ENCODE measurements at places on chromosomes 2 and 18. TPM values are rescaled to one million over a fixed set of nuclear protein-coding genes. Genes with fewer than 3 reads are reported as not detected.
A peak's percentile ranks its signal among the peaks of the same experiment; 100 is the strongest.

- DNase-seq = no peak
- H3K4me3 ChIP-seq = no peak overlapping the region
- H3K36me3 ChIP-seq = no peaks in the 10 kb centered on the region
- no peaks in the 10 kb centered on the region for H3K4me1 ChIP-seq
- H3K27ac ChIP-seq = no peak overlapping the region
Measured at GRCh38 chr18:23062011-23062410, 73.3 kb upstream of the CABLES1 start.

GRCh38 chr2:216016581-216016980, 3.2 kb upstream of the MREG start:
- H3K36me3 ChIP-seq = no peaks in the 10 kb centered on the region
- no peaks in the 10 kb centered on the region for H3K27me3 ChIP-seq
- H3K4me1 ChIP-seq = peaks cover 27% of the 10 kb centered on the region
- no peak overlapping the region for H3K4me3 ChIP-seq
- peak; percentile 40 for DNase-seq

DNA sequence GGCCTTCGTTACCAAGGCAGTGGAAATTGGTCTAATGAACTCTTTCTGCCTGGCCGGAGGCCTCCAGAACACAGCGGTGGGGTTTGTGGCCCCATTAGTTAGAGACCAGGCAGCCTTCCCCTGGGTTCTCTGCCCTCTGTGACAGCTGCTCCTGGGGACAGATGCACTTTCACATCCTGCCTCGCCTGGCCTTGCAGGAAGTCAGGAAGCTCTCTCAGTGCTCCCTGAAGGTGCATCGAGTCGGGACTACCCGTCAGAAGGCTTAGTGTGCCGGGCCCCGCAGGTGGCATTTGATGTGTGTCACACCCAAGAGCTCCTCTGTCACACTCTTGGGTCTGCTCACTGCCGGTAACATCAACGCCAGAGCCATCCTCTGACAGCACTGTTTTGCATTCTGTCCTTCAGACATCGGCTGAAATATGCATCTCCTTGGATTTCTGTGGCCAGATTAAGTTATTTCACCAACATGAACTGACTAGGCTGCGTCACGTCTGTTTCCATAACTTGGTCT, 158.3 kb downstream of the LDLRAD4 start:
- H3K36me3 ChIP-seq = no peaks in the 10 kb centered on the region
- peaks cover 13% of the 10 kb centered on the region for H3K4me1 ChIP-seq
- H3K27me3 ChIP-seq = no peaks in the 10 kb centered on the region
- no peak overlapping the region for H3K27ac ChIP-seq

Gene CPO
- total RNA-seq = not detected

DNA sequence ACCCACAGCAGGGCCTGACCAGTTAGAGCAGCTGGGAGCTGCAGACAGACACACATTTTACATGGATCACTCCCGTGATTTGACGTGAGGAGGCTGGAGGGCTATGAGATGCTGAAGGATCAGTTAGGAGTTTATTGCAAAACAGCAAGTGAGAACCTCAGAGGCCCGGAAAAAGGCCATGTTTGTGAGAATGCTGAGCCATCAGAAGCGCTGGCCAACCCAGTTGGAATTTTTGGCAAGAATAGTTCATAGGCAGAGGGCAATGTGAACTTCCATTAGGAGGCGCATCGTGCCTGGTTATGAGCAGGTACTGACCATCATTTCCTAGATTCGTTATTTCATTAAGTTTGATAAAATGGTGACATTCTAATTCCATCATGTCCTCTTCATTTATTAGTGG, 23.3 kb upstream of the LMAN1 start:
- no peaks in the 10 kb centered on the region for H3K4me1 ChIP-seq
- no peaks in the 10 kb centered on the region for H3K27me3 ChIP-seq
- H3K36me3 ChIP-seq = no peaks in the 10 kb centered on the region
- DNase-seq = no peak
- H3K27ac ChIP-seq = no peak overlapping the region

DNA sequence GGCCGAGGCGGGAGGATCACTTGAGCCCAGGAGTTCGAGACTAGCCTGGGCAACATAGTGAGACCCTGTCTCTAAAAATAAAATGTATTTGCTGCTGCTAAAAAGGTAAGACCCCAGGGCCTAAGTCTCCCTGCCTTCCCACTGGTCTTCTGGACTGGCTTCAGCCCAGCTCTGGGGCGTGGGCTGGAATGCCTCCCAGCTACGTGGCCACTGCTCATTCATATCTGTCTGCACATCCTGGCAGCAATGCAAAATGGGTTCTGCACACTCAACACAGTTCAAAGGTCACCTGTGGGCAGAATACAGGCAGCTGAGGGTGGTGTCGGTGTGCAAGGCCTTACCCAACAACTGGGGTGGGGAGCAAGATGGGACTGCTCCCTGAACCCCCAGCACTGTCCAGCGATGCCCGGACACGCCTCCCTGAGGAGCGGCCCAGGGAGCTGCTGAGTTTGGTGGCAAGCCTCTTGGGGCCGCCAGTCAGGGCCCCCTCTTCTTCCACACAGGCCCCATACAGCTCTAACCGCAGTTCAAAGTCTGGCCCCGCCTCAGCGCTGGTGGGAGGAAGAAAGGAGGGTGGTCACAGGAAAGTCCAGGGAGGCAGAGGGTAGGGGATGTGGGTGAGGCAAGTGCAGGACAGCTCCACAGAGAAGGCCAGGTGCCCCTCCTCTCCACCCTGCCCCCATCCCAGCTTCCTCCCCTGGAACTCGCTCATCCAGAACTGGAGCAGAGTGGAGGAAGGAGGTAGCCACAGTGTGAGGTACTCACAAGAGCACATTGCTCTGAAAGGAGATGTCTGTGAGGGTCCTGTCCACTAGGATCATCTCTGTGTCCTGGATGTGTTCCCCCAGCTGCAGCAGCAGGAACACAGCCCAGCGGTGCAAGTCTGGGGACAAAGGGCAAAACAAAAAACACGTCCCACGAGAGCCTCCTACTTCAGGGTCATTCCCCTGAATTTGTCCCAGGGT, 8.2 kb downstream of the WDR54 start:
- H3K36me3 ChIP-seq = peaks cover 11% of the 10 kb centered on the region
- H3K27ac ChIP-seq = no peak overlapping the region
- no peak for DNase-seq
- H3K4me3 ChIP-seq = no peak overlapping the region
- no peaks in the 10 kb centered on the region for H3K27me3 ChIP-seq
- H3K4me1 ChIP-seq = no peaks in the 10 kb centered on the region

Gene ADAM17
- total RNA-seq = 44.0 TPM

DNA sequence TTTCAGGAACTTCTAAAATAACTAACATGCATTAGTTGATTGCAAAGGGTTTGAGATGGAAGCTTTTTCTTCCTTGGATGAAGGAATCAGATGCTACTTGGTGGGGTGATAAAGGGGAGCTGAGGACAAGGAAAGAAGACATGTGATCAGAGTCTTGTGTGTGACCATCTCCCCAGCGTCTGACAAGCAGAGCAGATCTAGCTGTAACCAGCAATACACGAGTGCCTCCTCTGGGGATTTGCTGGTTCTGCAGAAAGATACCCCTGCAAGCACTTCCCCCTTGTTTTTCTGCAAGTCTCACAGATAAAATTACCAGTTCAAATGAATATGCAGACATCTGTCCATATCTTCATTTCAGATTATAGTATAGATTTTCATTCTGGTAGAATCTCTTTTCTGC, 2.7 kb downstream of the CDH7 start:
- H3K27ac ChIP-seq = no peak overlapping the region
- no peak for DNase-seq
- H3K27me3 ChIP-seq = peaks cover 3% of the 10 kb centered on the region
- H3K36me3 ChIP-seq = no peaks in the 10 kb centered on the region

DNA sequence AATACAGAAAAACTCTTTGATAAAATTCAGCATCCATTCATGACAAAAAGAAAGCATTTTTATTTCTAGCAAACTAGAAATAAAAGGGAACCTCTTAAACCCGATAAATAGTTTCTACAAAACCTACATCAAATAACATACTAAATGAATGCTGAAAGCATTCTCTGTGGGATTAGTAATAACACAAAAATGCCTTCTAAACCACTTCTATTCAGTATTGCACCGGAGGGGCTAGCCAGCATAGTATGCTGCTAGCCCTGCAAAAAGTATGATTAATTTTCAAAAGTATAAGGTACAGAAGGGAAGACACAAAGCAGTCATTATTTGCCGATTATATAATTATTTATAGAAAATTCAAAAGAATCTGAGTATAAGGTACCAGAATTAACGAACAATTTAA, 145.2 kb downstream of the DTNB start:
- no peaks in the 10 kb centered on the region for H3K4me1 ChIP-seq
- no peaks in the 10 kb centered on the region for H3K36me3 ChIP-seq
- H3K27ac ChIP-seq = no peak overlapping the region

Gene ONECUT2
- total RNA-seq = not detected

Gene POTEI
- total RNA-seq = not detected

Gene DSEL
- 0.11 TPM for total RNA-seq

DNA sequence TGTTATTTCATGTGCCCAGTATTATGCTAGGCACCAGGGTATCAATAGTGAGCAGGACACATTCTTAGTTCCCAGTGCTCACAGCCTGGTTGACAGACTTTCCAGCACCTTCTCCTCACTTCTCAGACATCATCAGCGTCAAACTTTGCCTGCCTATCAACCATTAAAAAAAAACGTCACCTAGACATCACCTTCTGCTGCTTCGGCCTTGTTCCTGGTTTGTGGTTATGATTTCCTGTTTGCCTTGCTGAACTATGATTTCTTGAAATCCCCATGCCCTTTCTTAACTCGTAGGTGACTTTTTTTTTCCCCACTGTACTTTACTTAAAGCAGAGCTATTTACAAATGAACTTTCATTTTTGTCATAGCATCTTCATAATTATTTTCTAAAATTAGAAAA, 60.4 kb upstream of the NABP1 start:
- no peaks in the 10 kb centered on the region for H3K36me3 ChIP-seq
- no peaks in the 10 kb centered on the region for H3K27me3 ChIP-seq
- DNase-seq = no peak
- peak overlapping the region; percentile 62 for H3K27ac ChIP-seq
- no peak overlapping the region for H3K4me3 ChIP-seq
- peaks cover 12% of the 10 kb centered on the region for H3K4me1 ChIP-seq

- no peaks in the 10 kb centered on the region for H3K27me3 ChIP-seq
- no peak overlapping the region for H3K4me3 ChIP-seq
- H3K4me1 ChIP-seq = no peaks in the 10 kb centered on the region
- no peaks in the 10 kb centered on the region for H3K36me3 ChIP-seq
Measured at GRCh38 chr2:240463274-240463865, 27.9 kb downstream of the GPC1 start.

Gene MAPK4
- total RNA-seq = not detected

Gene AP1S3
- 5.2 TPM for total RNA-seq

Gene PKDCC
- total RNA-seq = 0.50 TPM

DNA sequence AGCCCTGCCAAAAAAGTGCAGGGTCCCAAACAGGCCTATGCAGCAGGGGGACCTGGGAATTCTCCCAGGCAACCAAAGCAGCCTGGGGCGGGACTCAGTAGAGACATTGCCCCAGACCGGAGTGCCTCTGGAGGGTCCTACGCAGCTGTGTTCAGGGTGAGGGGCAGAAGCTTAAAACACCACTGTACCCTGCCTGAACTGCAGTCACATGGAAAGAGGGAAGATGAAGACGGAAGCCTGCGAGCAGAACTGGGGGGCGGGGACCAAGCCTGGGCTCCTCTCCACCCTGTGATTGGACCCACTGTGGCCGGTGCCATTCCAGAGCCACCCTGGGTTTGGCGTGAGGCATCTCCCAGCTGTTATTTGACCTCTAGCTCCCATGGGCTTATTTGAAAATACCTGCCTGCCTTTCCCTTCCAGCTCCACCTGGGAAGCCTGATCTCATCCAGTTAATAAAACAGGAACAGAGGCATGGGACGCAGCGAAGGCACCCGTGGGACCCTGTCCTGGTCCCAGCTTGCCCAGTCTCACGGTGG, 183.1 kb downstream of the SMAD2 start:
- no peak overlapping the region for H3K4me3 ChIP-seq
- no peaks in the 10 kb centered on the region for H3K36me3 ChIP-seq
- no peak for DNase-seq
- no peak overlapping the region for H3K27ac ChIP-seq
- H3K27me3 ChIP-seq = peaks cover 11% of the 10 kb centered on the region

- H3K4me1 ChIP-seq = no peaks in the 10 kb centered on the region
- no peak overlapping the region for H3K27ac ChIP-seq
- H3K4me3 ChIP-seq = no peak overlapping the region
Measured at GRCh38 chr2:2560374-2561015, 229.4 kb upstream of the MYT1L start.

DNA sequence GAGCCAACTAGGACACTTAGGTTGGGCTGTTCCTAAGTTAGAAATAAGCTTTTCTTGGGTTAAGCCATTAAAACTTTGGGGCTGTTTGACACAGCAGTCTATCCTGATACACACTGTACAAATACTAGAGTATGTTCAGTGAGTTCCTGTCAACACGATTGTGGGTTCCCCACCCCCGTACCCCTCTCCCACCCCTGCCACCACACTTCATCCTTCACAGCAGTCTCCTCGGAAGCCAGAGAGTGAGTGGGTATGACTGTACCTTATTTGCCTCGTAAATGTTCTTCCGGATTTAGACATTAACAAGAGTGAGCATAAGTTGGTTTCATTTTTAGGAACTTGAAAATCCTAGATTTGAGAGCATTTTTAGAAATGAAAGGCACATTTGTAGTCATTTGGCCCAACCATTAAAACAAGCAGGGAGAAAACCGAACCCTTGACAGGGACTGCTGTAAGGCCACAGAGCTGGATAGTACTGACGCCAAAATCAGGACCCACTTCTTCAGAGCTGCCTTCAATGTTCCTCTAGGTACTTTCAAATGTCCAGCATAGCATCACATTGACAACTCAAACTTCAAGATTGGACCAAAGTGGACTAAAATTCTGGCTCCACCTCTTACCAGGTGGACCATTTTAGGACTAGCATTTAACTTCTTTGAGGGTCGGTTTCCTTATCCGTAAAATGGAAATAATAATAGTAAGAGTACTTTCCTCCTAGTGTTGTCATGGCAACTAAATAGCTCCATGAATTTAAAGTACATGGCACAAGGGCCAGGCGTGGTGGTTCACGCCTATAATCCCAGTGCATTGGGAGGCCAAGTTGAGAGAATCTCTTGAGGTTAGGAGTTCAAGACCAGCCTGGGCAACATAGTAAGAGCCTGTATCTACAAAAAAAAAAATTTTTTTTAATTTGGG, 166.3 kb upstream of the SERTAD2 start:
- H3K4me3 ChIP-seq = peak overlapping the region; percentile 5
- peak overlapping the region; percentile 89 for H3K27ac ChIP-seq
- peak; percentile 70 for DNase-seq

DNA sequence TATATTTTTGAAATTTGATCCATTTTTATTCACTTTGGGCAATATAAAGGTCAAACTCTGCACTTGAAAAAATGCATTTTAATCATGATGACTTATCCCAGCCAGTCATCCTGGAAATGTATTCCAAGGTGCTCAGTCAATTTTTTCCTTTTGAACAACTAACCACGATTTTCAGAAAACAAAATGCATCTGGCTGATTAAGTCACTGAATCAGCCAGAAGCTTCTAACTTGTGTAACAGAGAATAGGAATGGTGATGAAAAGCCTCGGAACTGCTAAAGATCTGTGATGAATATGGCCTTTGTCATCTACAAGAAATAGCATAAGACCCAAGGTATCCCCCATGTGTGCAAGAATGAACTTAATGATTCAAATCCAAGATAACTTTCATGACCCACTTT, 572.7 kb downstream of the EPHA4 start:
- no peak for DNase-seq
- no peak overlapping the region for H3K27ac ChIP-seq
- H3K27me3 ChIP-seq = no peaks in the 10 kb centered on the region
- no peaks in the 10 kb centered on the region for H3K4me1 ChIP-seq
- no peak overlapping the region for H3K4me3 ChIP-seq

- no peak for DNase-seq
- H3K4me3 ChIP-seq = no peak overlapping the region
- no peaks in the 10 kb centered on the region for H3K27me3 ChIP-seq
- H3K36me3 ChIP-seq = no peaks in the 10 kb centered on the region
- peaks cover 11% of the 10 kb centered on the region for H3K4me1 ChIP-seq
Measured at GRCh38 chr2:196205881-196206435, 34.6 kb upstream of the STK17B start.
